ENCODE measurements at places on chromosomes 13 and 19. TPM values are rescaled to one million over a fixed set of nuclear protein-coding genes. Genes with fewer than 3 reads are reported as not detected.
A peak's percentile ranks its signal among the peaks of the same experiment; 100 is the strongest.

- H3K4me3 ChIP-seq, result peak overlapping the region; percentile 69
- peak overlapping the region; percentile 98 for H3K27ac ChIP-seq
- H3K27me3 ChIP-seq, result no peaks in the 10 kb centered on the region
- DNase-seq, result no peak
Observed at GRCh38 chr13:33543631-33544265, 258.2 kb upstream of the STARD13 start.

- no peaks in the 10 kb centered on the region for H3K27me3 ChIP-seq
- no peak for DNase-seq
- no peak overlapping the region for H3K4me3 ChIP-seq
Observed at GRCh38 chr13:53901593-53901992, 873.0 kb downstream of the OLFM4 start.

DNA sequence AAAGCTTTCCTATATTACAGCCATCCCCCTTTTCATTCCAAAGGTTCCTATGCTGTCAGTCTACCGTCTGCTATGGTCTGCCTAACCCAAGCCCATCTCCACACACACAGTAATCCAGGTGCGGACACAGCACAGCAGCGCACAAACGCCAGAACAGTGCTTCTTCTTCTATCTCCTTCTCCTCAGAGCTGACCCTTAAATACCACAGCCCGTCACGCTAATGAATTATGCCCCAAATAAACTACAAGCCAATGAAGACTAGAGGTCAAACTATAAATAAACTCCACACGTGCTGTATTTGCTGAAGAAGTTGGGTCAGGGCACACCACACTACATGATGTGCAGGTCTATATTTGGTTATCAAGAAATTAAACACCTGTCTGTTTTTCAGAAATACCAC lies 71.8 kb downstream of the TBC1D4 start:
- no peak for DNase-seq
- no peaks in the 10 kb centered on the region for H3K27me3 ChIP-seq
- H3K27ac ChIP-seq, result no peak overlapping the region

DNA sequence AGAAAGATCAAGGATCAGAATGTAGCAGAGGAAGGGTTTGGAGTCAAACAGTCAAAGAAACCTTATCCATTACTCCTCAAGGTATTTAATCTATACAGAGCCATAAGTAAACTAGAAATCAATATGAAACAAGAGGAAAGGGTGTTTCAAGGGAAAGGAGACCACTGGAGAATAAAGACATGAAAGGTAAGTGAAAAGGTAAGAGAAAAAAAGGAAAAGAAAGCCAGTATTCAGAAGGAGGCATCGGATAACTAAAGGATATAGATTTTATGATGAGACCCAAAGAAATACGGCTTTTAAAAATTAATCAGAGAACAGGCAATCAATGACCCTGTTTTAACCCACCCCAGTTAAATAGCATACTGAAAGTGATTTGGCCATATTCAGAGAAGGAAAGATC lies 438.7 kb upstream of the MIR17HG start:
- no peak for DNase-seq
- H3K27ac ChIP-seq, result no peak overlapping the region
- no peaks in the 10 kb centered on the region for H3K27me3 ChIP-seq
- H3K36me3 ChIP-seq, result no peaks in the 10 kb centered on the region

DNA sequence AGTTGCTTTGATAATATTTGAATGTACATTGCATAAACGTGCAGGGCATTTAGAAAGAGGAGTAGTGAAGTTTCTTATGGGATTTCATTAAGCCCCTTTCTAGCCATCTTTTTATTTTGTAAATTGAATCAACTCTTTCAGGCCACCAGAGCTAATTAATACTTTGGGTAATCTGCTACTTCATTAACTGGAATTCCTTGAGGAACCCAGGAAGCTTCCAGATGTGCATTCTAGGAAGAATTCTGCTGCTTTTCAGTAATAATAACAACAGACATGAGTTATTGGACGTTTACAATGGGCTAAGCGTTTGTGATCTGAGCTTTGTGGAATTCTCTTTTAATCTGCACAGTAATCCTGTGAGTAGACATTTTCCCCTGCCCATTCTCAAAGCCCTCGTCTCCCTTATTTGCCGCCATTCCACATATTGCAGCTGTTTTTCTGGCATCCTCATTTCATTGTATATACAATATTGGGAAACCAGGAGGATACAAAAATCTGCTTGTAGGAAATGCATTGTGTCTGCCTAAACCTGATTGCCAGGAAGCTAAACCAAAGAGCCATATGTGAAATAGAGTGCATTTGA lies 103.9 kb downstream of the HS6ST3 start:
- no peaks in the 10 kb centered on the region for H3K27me3 ChIP-seq
- H3K4me3 ChIP-seq, result no peak overlapping the region
- no peak overlapping the region for H3K27ac ChIP-seq

- H3K36me3 ChIP-seq, result no peaks in the 10 kb centered on the region
- no peak overlapping the region for H3K4me3 ChIP-seq
- H3K4me1 ChIP-seq, result peaks cover 66% of the 10 kb centered on the region
Observed at GRCh38 chr19:13010038-13010991, 15.0 kb downstream of the NFIX start.

OR7A5 gene
- 3.3 TPM for polyA plus RNA-seq

DNA sequence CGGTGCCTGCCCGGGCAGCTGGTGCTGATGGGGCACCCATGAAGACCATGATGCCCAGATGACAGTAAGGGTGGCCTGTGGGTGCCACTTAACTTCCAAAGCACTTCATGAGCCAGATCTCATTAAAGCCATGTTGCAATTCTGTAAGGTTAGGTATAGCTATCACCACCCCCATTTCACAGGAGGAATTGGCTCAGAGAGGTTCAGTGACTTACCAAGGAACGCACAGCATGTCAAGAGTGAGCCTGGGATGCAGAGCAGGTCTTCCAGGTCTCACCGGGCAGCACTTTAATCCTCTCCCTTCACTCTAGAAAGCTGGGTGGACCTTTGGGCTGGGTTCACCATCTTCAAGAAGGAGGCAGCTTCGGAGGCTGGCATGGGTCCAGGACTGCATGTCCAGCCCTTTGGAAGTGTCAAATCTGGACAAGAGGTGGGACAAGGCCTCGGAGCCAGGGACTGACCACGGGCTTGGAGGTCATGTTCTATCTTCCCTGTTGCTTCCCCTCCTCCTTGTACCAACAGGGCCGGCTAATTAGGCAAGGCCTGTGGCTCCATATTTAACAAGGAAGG lies 189.8 kb downstream of the URI1 start:
- no peak for DNase-seq
- H3K4me1 ChIP-seq, result no peaks in the 10 kb centered on the region
- no peaks in the 10 kb centered on the region for H3K27me3 ChIP-seq
- H3K27ac ChIP-seq, result no peak overlapping the region

DNA sequence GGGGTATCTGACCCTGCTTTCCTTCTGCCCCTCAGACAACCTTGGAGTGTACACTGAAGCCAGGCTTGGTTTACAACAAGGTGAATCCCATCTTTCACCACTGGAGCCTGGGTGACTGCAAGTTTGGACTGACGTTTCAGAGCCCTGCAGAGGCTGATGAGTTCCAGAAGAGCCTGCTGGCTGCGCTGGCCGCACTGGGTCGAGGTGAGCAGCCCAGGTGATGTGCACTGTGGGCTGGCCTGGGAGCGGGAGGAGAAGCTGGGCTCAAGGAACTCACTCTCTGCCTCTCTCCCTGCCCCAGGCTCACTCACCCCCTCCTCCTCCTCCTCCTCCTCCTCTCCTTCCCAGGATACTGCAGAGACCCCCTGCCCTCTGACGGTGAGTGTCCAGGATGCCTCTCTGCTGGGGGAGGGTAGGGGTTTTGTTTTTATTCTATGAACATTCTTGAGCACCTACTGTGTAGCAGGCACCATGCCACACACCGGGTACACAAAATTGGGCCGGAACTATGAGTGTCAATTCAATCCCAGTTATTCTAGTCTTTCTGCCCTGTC lies 3.5 kb downstream of the SPRED3 start:
- H3K4me3 ChIP-seq, result no peak overlapping the region
- no peak overlapping the region for H3K27ac ChIP-seq
- DNase-seq, result no peak
- no peaks in the 10 kb centered on the region for H3K27me3 ChIP-seq

DNA sequence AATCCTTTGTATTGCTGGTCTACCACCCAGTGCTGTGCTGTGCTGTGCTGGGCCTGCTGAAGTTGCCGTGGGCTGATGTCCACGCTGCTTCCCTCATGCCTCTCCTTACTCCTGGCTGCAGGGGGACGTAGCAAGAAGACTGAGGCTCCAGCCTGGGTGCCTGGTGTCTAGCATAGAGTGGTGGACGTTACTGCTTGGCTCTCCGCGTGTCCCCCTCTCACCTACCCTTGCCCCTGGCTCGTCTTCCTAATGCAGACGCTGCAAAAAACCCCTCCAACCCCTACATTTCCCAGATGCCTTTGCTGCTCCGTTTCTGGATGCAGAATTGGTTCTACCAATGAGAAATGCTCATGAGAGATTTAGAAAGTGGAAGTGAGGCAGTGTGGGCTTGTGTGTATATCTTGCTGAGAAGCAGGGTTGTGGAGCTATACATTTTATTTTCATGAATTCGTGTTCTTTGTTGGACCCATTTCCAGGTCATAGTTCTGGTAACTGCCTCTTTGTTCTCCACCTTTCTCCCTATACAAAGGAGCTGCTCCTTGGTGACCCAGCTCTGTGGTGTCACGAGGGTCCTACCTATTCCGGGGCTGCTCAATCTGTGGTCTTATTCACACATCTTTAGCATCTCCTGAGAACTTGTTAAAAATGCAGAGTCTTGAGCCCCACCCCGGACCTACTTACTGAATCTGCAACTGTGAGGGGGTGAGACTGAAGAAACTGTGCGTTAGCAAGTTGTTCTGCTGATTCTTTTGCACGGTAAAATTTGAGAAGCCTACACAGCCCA lies 7.9 kb upstream of the DENND1C start:
- no peaks in the 10 kb centered on the region for H3K36me3 ChIP-seq
- H3K27ac ChIP-seq, result no peak overlapping the region
- DNase-seq, result no peak
- no peaks in the 10 kb centered on the region for H3K27me3 ChIP-seq

BABAM1 gene
- 110 TPM for polyA plus RNA-seq

SPRY2 gene
- 10.7 TPM for polyA plus RNA-seq

DNA sequence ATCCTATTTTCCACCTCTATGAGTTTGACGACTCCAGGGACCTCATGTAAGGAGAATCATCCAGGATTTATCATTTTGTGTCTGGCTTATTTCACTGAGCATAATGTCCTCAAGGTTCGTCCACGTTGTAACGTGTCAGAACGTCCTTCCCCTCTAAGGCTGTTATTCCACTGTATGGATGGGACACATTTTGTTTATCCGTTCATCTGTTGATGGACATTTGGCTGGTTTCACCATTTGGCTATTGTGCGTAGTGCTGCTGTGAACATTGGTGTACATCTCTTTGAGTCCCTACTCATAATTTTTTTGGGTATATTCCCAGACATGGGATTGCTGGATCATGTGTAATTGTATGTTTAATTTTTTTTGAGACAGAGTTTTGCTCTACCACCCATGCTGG lies 21.5 kb downstream of the CRTC1 start:
- H3K4me1 ChIP-seq, result peaks cover 4% of the 10 kb centered on the region
- no peak overlapping the region for H3K4me3 ChIP-seq

PRSS57 gene
- not detected for polyA plus RNA-seq

DNA sequence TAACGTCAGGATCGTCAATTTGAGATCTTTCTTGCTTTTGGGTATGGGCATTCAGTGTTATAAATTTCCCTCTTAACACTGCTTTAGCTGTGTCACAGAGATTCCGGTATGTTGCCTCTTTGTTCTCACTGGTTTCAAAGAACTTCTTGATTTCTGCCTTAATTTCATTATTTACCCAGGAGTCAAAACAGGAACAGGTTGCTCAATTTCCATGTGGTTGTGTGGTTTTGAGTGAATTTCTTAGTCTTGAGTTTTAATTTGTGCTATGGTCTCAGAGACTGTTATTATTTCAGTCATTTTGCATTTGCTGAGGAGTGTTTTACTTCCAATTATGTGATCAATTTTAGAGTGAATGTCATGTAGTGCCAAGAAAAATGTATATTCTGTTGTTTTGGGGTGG lies 153.1 kb downstream of the PCDH17 start:
- H3K4me1 ChIP-seq, result no peaks in the 10 kb centered on the region
- no peak for DNase-seq
- H3K4me3 ChIP-seq, result no peak overlapping the region
- no peaks in the 10 kb centered on the region for H3K36me3 ChIP-seq
- no peak overlapping the region for H3K27ac ChIP-seq

- no peaks in the 10 kb centered on the region for H3K4me1 ChIP-seq
- H3K27me3 ChIP-seq, result no peaks in the 10 kb centered on the region
- no peak overlapping the region for H3K4me3 ChIP-seq
- no peak for DNase-seq
- no peaks in the 10 kb centered on the region for H3K36me3 ChIP-seq
Observed at GRCh38 chr13:72931311-72931710, 127.5 kb upstream of the KLF5 start.

GDF15 gene
- 1.0 TPM for polyA plus RNA-seq

AXL gene
- 56.0 TPM for polyA plus RNA-seq

- peaks cover 4% of the 10 kb centered on the region for H3K4me1 ChIP-seq
- no peak for DNase-seq
- no peaks in the 10 kb centered on the region for H3K36me3 ChIP-seq
- H3K27ac ChIP-seq, result no peak overlapping the region
- no peak overlapping the region for H3K4me3 ChIP-seq
Observed at GRCh38 chr13:97573011-97573410, 139.0 kb downstream of the RAP2A start.

GRCh38 chr19:13932149-13932637 lies 6.0 kb downstream of the PODNL1 start:
- H3K4me1 ChIP-seq, result no peaks in the 10 kb centered on the region
- no peaks in the 10 kb centered on the region for H3K36me3 ChIP-seq
- H3K4me3 ChIP-seq, result no peak overlapping the region
- no peak for DNase-seq

DNA sequence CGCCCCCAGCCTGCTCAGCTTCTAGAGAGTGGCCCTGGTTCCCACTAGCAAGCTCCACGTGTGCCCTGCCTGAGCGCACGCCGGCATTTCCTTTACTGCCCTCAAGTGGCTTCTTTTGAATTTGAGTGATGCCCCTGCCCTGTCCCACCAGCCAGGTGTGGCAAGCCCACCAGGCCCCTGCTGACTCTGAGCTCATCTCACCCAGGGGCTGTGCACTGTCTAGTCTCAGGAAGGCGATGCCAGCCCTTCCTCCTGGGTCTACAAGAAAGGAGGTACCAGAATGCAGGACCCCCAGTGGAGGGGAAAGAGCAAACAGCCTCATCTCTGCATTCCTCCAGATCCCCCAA lies 17.3 kb upstream of the EPHX3 start:
- H3K4me1 ChIP-seq, result peaks cover 82% of the 10 kb centered on the region
- DNase-seq, result no peak
- H3K4me3 ChIP-seq, result no peak overlapping the region
- no peaks in the 10 kb centered on the region for H3K27me3 ChIP-seq
- peak overlapping the region; percentile 82 for H3K27ac ChIP-seq

- H3K27ac ChIP-seq, result no peak overlapping the region
- no peaks in the 10 kb centered on the region for H3K36me3 ChIP-seq
Observed at GRCh38 chr13:29761160-29761559, 89.3 kb downstream of the UBL3 start.

- no peaks in the 10 kb centered on the region for H3K4me1 ChIP-seq
- no peaks in the 10 kb centered on the region for H3K27me3 ChIP-seq
- H3K27ac ChIP-seq, result no peak overlapping the region
- H3K4me3 ChIP-seq, result no peak overlapping the region
Observed at GRCh38 chr13:34143637-34144036, 325.7 kb downstream of the RFC3 start.

STAP2 gene
- polyA plus RNA-seq, result 6.2 TPM

TUBA3C gene
- 1,049 TPM for polyA plus RNA-seq
